ENCODE measurements at places on chromosomes 11 and 22.

DNA sequence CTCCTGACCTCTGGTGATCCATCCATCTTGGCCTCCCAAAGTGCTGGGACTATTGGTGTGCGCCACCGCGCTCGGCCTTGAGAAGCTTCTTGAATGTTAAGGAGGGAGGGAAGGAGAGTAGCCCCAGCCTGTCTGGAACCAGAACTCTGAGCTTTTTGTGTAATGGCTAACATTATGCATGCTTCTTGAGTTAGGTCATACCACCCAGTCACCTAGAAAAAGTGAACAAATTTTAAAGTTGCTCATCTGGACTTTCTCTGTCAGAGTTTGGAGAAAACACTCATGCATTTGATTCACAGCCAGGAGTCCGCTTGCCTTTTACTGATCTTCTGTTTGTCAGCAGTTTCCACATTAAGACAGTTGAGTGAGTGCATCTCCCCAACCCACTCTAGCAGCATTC, 82.1 kb downstream of the PPP6R3 start:
- no peak for DNase-seq

DNA sequence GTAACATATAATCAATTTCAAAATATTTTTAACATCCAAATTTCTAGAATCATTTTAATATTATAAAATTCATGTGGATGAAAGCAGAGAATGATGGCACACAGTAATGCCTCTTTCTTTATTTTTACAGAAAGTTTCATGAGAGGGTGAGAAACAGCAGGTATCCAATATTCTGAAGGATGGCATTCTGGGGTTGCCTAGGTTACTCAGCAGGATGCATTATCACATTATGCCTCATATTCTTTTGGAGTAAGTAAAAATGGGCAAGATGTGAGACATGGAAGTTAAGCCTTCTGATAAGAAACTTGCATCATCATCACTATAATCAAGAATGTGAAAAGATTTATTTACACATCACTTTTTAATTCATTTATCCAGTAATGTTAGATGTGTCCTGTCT, 148.7 kb upstream of the PGR start:
- DNase-seq = no peak

- no peak for DNase-seq
These were observed 12.8 kb downstream of the ARAP1 start for GRCh38 chr11:72739240-72740059.

GRCh38 chr22:32518848-32519247, 44.2 kb downstream of the FBXO7 start:
- DNase-seq = no peak

DNA sequence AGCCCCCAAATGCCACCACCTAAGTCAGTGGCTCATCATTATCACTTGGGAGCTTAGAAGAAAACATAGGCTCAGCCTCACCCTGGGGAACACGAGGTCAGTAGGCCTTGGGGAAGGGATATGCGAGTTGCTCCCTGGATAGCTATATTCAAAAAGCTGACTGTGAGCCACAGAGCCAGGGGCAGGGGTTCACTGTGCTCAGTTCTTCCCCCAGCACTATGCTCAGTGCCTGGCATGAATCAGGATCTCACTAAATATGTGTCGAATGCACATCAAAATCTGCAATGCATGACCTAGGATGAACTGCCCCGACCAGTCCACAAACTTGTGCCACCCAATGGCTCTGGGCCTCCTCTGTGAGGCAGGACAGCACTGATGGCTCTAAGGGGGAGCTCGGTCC, 35.1 kb downstream of the THOC5 start:
- DNase-seq = no peak

DNA sequence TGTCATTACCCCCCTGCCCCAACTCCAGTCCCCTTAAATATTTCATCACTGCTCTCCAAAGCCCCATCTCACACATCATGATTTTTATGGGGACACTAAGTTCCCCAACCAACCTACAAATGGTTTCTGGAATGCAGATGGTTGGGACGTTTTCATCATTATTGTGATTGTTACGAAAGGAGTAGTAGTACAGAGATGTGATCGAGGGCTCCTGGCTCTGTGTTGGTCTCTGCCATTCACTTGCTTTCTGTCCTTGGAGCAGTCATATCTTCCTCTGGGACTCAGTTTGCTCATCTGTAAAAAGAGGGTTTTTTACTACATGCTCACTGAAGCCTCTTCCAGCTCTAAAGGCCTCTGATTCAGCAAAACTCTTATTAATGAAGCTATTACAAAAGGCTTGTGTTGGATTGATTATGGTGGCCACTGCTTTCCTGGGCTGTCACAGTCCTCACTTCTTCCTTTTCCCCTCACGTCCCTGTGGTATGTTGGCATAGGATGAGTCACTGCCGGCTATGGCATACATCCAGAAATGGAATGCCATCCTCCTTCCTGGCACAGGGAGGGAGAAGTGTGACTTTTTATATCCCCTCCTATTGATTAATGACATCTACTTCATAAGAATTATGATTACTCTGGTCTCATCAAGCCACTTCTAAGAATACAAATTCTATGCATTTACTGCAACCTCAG, 593.7 kb downstream of the METTL15 start:
- no peak for DNase-seq

- DNase-seq = no peak
These were observed 30.3 kb downstream of the SAMM50 start for GRCh38 chr22:43985532-43985931.

GRCh38 chr22:16965083-16965482, 42.9 kb downstream of the GAB4 start:
- DNase-seq = no peak

DNA sequence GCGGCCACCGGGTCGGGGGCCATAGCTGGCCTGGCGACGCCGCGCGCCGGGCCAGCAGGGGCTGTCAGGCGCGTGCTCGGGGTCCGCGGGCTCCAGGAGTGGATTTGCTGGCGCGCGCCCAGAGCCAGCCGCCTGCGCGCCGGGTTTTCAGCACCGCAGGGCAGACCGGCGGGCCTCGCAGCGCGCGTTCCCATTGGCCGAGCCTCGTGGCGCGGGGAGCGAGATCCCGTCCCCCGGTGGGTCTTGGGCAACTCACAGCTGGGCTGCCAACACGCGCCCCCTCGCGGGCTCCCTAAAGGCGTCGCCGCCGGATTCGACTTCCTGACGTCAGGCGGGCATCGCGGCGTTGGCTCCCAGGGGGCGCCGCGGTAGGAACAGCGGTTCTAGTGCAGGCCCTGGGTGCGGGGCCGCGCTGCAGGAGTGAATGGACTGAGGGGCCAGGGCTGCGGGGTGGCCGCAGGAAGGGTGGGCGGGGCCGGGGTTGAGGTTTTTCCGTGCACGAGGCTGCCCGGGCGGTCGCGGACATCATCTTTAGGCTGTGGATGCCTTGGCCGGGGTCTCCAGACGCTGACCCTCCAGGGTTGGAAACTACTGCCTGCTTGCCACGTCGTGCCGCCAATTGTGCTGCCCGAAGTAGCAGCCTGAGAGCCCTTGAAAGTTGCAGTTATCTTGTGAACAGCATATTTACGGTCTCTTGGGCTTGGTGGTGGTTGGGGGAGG, at the start of gene FADS1:
FADS1 (minus strand) TSS at position 268 of the 720 bp plus-strand sequence; CDS start at position 194, 74 bp downstream.
- DNase-seq = peak; percentile 97

DNA sequence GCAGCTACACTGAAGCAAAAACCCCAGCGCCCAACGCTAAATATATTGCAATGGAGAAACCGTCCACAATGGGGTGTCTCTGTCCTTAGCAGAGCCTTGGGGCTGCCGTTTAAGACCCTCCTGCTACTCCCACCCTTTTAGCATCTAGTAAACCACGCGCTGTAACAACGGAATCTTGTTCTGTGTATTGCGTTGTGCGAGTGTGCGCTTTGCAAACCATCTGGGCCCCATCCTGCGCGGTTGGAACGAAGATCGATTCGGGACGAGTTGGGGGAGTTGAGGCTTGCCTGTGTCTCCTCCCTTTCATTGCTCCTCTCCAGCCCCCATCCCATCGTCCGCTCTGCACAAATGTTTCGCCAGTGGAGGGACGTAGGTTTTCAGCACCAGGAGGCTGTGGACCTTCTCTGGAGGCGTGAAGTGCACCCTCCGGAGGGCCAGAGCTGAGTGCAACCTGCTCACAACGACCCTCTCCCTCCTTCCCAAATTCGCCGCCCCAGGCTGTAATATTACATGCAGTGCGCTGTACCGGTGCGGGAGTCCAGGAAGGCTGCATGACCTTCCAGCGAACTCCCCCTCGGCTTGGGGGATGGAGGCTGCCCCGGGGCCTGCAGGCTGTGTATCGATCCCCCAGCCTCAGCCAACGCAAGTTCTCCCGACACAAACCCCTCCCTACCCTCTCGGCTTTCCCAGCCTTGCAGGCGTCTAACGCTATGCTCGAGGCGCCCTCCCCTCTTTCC, 1.6 kb upstream of the KMT2A start:
- DNase-seq = no peak

- no peak for DNase-seq
These were observed 47.8 kb downstream of the TEAD1 start for GRCh38 chr11:12721816-12722604.

- no peak for DNase-seq
These were observed 4.6 kb upstream of the GALR3 start for GRCh38 chr22:37818409-37819104.

DNA sequence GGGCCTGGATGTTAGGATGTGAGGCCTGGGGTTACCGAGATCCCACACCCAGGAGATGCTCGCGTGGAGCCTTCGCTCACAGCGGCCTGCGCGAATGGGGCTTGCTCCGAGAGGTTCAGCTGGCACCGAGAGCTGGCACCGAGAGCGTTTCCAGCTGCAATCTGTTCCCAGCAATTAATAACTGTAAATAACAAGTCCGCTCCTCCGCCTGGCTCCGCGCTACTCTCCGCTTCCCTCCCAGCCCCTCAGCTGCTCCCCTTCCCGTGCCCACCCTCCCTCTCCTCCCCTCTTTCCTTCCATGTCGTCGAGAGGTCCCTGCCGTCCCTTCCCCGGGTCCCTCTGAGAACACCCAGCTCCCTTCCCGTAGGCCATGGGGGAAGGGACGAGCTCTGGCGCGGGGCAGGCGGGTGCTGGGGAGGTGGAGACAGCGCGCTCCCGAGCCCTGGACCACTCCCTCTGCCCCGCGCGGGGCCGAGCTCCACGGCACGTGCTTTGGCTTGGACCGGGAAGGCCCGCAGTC, 110.8 kb downstream of the WNT7B start:
- no peak for DNase-seq

DNA sequence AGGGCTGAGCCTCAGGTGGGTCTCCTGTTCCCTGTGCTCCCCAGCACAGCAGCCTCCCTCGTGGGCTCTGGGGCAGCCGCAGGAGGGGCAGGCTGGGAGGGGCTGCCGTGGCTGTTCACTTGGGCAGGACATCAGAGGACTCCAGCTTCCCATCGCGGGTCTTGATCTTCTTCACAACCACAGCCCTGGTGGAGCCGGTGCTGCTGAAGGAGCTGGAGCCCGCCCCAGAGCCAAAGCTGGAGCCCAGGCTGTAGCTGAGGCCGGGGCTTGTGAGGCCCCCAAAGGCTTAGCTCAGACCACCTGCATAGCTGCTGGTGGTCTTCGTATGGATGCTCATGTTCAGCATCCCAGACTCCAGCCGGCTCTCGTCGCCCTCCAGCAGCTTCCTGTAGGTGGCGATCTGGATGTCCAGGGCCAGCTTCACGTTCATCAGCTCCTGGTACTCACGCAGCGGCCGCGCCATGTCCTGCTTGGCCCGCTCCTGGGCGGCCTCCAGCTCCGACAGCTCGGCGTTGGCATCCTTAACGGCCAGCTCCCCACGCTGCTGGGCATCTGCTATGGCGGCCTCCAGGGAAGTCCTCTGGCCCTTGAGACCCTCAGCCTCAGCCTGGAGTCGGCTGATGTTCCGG, 126.1 kb downstream of the NECTIN1 start:
- DNase-seq = no peak
